ENCODE measurements at places on chromosomes 11 and 22.
A peak's percentile ranks its signal among the peaks of the same experiment; 100 is the strongest.

DNA sequence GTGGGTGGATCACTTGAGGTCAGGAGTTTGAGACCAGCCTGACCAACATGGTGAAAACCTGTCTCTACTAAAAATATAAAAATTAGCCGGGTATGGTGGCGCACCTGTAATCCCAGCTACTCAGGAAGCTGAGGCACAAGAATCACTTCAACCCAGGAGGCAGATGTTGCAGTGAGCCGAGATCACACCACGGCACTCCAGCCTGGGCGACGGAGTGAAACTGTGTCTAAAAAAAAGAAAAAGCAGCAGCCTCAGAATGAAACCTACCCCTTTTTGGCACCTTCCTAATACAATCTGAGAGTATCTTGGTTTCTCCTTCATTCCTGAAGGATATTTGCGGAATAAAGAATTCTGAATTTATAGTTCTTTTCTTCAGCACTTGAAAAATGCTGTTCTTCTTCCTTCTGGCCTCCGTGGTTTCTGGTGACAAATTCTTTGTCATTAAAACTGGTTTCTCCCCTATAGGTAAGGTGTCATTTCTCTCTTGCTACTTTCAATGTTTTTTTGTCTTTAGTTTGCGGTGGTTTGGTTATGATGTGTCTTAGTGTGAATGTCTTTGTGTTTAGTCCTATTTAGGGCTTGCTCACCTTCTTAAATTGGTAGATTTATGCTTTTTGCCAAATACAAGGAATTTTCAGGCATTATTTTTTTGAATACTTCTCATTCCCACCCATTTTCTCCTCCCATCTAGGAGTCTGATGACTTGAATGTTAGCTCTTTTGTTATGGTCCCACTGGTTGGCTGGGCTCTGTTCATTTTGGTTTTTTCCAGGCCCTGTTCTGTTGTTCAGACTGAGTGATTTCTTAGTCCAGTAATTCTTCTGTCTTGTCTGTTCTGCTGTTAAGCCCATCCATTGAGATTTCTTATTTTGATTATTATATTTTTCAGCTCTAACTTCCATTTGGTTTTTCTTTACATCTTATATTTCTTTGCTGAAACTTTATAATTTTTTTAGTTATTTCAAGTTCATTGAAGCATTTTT lies 15.4 kb downstream of the ASRGL1 start:
- no peak for DNase-seq

GRCh38 chr11:25755918-25756584 lies 575.9 kb upstream of the ANO3 start:
- no peak for DNase-seq

DNA sequence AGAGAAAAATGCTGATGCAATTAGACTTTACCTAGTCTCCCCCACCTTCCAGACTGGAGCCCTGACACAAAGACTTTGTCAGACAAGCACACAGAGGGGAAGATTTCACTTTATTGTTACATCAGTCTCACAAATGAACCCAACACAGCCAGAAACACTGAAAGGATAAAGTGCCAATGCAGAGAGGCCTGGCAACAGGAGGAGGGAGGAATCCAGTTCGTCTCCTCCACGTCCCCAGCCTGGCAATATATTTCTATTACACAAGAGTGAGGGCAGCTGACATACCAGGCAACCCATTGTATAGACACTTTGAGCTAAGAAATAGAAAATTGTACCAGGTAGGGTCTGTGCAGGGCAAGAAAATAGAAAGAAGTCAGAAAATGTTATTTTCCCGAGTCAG lies 16.2 kb upstream of the TMEM9B start:
- no peak for DNase-seq

- DNase-seq: no peak
These were observed 44.6 kb downstream of the SFI1 start for GRCh38 chr22:31540966-31541365.

DNA sequence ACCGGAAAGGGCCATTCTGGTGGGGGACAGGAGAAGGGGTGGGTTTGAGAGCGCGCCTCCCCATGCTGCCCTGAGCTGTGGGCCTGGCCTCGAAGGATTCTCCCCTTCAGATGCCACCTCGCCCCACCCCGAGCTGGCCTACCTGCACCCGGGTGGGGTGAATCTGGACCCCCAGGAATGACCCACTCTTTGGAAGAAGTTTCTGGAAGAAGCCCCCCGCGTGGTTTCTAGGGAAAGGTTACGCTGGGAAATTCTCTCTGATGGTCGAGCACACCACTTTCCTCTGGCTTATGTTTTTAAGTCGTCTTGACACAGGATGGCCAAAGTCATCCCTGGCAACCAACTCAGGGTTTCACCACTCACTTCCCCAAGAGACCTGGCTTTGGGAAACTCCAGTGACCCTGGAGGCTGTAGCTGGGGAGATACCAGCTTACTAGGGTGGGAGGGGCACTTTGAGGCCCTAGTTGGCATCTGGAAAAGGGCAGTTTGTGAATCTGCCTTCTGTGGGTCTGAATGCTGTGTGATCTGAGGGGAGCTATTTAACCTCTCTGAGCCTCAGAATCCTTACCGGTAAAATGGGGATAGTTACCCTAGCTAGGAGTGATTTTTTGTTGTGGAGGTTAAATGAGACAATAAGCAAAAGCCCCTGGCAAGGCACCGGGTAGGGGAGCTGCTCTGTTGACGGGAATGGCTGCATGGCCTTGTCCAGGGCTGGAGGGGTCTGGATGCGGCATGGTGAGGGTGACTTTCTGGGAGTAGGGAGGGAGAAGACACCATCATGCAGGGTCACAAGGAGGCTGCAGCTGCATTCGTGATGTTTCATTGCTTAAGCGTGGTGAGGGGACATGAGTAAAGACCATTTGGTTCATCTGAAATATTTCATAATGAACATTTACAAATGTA lies 45.3 kb upstream of the ACCSL start:
- DNase-seq: no peak

- DNase-seq: no peak
These were observed 27.8 kb upstream of the SHISAL1 start for GRCh38 chr22:44340271-44341239.

DNA sequence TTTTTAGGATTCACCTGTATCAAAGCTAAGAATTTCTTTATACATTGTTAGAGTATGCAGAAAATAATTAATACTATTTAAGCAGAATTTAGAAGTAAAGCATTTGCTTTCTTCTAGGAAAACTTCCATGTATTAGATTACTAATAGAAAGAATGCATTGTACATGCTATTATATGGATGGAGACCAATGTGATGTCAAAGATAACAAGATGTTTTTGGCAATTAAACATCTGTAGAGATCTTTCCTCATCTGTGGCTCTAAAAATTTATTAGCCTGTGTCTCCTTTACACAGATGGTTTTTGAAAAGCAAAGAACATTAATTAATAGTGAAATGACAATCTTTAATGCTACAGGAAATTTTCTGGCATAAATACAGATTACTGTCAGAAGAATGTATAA lies 198.4 kb upstream of the CCDC179 start:
- no peak for DNase-seq

- DNase-seq: peak; percentile 36
These were observed 5.5 kb downstream of the YDJC start for GRCh38 chr22:21624120-21624879.

DNA sequence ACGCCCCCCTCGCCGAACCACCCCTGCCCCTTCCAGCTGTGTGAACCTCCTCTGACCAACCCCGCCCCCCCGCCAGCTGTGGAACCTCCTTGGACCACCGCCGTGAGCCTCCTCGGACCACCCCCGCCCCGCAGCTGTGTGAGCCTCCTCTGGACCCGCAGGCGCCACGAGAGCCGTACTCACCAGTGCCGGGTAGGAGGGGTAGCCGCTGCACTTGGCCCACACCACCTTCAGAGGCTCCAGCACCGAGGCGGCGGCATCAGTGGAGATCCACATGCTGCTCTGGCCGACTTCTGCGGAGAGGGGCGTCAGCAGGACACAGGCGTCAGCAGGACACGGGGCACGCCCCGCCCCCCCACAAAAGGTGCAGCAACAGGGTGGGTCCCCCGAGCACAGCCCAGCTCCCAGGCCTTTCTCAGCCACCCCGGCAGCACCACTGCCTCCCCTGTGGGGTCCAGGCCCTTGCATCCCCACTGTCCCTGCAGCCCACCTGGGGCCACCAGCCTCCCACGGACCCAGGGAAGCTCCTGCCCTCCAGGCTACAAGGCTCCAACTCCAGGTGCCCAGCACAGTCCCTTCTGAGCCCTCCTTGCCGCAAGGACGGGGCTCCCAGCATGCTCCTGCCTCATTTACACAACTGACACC lies 51.7 kb downstream of the BRD1 start:
- no peak for DNase-seq

DNA sequence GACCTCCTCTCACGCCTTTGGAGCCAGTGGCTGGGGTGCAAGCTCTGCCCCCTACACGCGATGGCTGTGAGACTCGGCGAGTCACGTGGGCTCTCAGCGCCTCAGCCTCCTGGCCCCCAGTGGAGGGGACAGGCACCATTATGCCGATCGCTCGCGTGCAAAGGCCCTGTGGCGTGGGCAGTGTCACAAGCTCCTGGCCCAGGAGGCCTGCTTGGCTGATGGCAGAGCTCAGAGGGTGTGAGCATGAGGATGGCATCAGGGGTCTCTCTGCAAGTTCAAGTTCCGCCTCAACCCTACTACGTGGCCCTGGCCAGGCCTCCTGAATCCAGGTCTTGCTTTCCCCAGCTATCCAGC lies 90.8 kb upstream of the KCNQ1OT1 start:
- no peak for DNase-seq

DNA sequence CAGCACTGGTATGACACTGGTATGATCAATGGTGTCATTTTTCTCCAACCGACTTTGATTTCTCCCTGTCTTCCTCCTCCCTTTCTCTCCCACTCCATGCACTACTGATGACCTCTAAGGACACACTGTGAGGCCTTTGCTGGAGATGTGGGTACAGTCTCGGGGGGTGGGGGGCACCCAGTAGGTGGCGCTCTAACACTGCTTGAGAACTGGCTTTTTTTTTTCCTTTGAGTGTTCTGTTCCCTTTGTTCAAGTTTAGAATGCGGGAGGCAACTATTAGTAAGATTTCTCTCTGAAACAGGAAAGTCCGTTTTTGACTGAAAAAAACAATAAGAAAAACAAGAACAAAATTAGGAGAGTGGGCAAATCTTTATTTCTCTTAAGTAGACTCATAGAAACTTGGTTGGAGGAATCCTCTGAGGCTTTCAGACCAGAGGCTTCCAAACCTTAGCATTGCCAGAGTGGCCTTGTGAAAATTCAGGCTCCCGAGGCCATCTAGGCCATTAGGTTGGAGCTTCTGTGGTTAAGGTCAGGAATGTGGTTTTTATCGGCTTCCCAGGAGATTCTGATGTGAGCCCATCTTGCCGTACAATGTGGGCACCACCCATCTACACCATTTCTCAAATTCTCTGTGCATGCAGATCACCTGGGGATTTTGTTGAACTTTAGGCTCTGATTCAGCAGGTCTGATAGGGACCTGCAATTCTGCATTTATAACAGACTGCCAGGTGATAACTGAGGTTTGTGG lies 43.2 kb downstream of the PANX1 start:
- DNase-seq: peak; percentile 59

GRCh38 chr22:33240888-33241475 lies 182.8 kb upstream of the SYN3 start:
- DNase-seq: no peak

GRCh38 chr11:66789097-66789890 lies 53.9 kb upstream of the RCE1 start:
- no peak for DNase-seq

DNA sequence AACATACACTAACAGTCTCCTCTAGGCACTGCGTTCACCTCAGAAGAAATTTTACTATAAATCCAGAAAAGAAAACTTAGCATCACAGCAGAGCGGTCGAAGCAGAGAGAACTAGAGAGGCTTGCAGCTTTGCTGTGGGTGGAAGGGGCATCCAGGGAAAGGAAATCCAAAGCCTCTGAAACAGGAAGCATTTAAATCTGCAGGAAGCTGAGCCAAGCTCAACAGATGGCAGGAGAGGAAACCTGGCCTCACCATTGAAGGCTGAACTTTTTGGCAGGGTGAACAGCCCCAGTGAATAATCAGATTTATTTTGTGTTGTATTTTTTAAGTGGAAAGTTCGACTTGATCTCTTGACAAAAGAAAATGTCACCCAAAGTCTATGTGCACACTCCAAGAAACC lies 858.1 kb downstream of the OPCML start:
- DNase-seq: no peak

- DNase-seq: no peak
These were observed 55.4 kb downstream of the USP35 start for GRCh38 chr11:78244080-78244479.

GRCh38 chr22:46966846-46967245 lies 204.4 kb downstream of the TBC1D22A start:
- DNase-seq: no peak

- DNase-seq: no peak
These were observed 612 bp downstream of the ASPHD2 start for GRCh38 chr22:26429458-26430286.

GRCh38 chr11:72646024-72646423 lies 28.2 kb downstream of the PDE2A start:
- no peak for DNase-seq

Measured in choroid plexus epithelial cell (primary cell).